GM12864 (cell line): ENCODE measurements at places on chromosomes 1 and 21.

DNA sequence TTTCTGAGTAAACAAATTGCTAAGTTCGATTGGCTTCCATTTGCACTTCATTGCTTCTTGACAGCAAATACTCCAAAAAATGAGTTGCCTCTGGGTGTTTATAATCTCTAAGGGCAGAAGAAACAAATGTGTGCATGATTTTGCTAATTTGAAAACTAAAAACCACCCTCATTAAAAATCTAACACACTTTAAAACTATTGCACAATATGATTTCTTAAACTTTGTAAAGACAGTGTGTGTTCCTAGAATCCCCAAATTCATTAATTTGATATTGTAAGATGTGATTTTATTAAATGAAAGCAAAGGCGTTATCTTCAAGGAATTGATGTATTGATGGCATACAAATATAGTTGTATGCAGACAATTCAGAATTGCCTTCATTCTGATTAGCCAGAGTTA, 350.9 kb downstream of the OLFM3 start:
- no peak for DNase-seq

DNA sequence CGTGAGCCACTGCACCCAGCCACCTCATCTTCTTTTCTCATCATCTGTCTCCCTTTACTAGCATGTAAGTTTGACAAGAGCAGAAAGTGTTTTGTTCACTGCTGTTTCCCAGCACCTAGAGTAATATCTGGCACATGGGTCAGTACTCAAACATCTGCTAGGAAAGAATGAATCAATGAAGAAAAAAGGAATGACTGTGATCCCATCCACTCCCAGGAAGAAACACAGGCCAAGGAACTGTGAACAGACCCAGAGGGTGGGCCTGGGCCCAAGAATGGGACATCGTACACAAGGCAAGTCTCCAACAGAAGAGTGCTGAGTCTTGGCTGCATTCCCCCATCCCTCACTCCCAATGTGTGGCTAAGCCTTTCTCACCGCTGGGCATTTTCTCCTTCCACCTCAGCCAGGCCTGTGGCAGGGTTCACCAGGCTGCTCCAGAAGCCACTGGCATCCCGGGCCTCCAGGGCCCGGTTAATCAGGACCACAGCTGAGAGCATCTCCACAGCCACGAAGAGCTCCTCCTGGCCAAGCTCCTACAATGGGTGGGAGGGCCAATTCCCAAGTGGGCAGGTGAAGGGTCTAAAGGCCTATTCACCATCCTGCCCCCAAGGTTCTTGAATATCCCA, 18.4 kb downstream of the IQGAP3 start:
- no peak for DNase-seq

DNA sequence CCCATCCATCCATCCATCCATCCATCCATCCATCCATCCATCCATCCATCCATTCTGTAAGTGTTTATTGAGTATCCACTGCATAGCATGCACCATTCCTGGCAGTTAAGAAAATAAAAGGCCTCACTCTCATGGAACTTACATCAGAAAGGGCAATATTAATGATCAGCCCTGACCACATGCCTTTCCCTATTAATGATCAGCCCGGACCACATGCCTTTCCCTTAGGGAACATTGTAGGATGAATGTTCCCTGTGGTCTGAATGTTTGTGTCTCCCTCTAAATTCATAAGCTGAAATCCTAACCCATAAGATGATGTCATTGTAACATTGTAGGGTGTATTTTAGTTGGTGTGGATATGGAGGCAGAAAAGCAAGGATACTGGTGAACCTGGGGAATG, 365.8 kb downstream of the KIF26B start:
- DNase-seq, result no peak

DNA sequence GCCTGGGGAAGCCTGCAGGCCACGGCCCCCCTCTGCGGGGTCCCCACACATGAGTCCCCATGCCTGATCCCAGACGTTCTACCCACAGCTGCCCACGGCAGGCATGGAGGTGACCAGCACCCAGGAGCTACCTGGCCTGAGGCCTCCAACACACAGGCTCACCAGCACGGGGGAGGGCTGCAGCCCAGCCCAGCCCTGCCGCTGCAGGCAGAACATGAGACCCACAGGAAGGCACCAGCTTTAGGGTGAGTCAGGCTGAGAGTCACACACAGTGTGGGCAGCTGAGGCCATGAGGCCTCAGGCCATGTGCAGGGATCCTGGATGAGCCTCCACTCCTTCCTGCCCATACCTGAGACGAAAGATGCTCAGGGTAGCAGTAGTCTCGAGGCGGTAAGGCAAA, 121.1 kb downstream of the PSMG1 start:
- DNase-seq, result no peak

DNA sequence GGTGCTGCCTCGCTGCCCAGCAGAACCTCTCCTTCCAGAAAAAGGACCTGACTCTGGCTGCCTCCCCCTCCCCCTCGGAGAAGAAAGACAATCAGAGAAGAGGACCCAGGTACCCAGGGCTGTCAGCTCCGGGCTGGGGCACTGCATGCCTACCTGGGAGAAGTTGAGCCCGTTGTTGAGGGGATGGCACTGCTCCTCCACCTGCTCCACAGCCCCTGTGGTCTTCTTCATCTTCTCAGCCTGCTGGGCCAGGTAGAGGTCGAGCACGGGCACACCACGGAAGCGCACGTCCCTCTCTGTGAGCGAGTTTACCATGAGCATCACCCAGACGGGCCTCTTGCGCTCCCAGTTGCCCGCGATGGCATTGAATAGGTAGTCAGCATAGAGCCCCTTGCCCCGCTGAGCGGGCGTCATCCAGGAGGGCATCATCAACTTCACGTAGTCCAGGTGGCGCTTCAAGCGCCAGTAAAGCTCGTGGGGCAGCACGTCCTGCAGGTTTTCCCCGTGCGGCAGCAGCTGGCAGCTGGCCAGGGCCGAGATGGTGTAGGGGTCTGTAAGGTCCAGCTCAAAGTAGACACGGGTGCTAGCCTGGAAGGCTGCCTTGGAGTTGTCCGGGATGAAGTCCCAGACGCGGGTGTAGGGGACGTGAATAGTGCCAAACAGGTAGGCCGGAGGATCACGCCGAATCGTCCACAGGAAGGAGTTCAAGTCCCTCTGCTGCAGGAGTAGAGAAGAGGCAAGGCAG, 3.1 kb downstream of the TRABD2B start:
- no peak for DNase-seq

- DNase-seq, result no peak
Measured at GRCh38 chr1:167767761-167768160, 46.0 kb downstream of the MPZL1 start.

GRCh38 chr1:200128944-200129879, 101.7 kb downstream of the NR5A2 start:
- DNase-seq, result no peak

GRCh38 chr1:198157847-198158725, 1.3 kb downstream of the NEK7 start:
- DNase-seq, result no peak

DNA sequence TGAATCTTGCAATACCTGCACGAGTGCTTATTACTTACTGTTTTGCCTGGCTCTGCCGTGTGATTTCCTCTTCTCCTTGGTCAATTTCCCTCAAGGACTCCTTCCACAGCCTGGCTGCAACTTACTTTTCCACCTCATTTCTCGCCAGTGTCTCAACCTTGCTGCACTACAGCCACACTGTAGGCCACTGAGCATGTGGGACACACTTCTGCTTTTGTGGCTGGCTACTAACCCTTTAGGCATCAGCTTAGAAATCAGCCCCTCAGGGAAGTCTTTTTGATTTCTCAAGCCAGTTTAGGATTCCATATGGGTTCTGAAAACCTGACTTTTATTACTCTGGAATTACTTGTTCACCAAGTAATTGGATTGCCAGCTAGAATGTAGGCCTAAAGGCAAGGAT, 5.2 kb upstream of the DMRTB1 start:
- DNase-seq, result no peak

DNA sequence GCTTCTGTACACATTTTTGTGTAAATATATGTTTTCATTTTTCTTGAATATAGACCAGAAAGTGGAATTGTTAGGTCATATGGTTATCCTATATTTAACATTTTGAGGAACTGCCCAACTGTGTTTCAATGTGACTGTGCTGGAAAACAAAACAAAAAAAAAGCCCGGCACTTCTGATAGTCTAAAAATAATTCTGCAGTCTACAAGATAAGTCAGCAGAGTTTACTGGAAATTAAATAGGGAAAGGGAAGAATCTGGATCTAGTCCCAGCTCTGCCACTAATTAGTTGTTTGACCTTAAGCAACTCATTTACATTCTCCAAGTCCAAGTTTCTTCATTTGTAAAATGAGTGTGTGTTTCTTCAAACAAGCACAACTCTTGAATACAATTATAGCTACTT, 869.1 kb upstream of the B3GALT2 start:
- no peak for DNase-seq

- no peak for DNase-seq
Measured at GRCh38 chr1:204127597-204128242, 24.1 kb downstream of the ETNK2 start.

DNA sequence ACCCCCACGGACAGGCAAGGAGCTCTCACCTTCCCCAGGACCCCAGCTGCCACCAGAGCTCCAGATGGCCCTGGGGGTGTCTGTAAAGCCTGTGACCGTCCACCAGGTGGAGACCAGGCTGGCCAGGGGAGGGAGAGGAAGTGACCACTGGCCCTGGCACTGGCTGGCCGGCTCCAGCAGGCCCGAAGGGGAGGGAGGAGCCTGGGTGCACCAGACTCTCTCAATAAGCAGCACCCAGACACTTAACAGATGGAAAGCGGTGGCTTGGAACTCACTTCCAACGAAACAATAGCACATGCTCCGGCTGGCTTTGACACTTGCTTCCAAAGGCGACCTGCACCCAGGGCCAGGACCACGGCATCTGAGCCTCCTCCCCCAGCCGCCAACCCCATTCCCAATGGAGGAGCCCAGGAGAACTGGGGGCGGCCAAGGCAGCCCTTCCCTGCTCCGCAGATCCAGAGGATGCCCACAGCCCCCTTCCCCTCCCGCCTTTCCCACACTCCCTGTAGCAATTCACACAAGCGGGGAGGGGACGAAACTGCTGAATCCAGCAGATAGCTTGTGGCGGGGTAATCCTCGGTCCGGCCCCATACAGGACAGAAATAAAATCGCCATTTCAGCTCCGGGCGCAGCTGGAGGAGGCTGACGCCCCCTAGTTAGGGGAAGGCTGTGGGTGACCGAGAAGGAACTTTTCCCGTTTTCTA, 742 bp upstream of the PDE9A start:
- no peak for DNase-seq

GRCh38 chr21:15431053-15431452, 298.7 kb upstream of the USP25 start:
- no peak for DNase-seq

- no peak for DNase-seq
Measured at GRCh38 chr1:110449661-110450651, 993 bp upstream of the PROK1 start.

DNA sequence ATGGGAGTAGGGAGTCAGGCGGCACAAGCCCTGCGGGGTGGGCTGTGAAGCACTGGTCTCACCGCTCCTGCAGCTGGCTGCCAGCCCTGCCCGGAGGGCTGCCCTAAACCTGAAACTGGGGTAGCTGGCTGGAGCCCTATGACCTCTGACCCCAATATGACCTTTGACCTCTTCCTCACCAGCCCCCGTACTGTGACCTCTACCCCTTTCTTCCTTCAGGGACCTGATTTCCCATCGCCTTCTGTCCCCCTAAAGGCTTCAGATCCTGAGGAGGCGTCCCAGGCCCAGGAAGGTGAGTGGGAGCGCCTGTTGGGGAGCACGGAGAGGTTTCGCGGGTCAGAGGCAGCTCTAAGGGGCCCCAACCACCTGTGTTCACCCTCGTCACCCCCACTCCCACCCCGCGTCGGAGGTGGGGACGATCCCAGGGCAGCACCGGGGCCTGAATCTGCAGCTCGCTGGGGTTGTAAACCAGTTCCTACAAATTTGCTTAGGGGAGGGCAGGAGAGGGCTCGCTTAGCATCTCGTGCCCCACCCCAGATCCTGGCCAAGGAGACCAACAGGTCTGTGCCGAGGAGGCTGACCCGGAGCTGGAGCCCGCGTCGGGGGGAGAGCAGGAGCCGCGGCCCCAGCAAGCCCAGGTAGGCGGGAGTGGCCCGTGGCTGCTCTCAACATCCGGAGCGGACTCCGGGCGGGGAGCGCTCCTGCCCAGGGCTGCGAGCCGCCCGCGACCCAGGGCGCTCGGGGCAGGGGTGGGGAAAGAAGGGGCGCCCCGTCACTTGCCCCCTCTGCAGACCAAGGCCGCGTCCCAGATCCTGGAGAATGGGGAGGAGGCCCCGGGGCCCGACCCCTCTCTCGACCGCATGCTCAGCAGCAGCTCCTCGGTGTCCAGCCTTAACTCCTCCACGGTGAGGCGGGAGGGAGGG, 7.3 kb downstream of the SYTL1 start:
- no peak for DNase-seq

GRCh38 chr1:5758000-5758858, 234.0 kb downstream of the NPHP4 start:
- DNase-seq, result no peak

DNA sequence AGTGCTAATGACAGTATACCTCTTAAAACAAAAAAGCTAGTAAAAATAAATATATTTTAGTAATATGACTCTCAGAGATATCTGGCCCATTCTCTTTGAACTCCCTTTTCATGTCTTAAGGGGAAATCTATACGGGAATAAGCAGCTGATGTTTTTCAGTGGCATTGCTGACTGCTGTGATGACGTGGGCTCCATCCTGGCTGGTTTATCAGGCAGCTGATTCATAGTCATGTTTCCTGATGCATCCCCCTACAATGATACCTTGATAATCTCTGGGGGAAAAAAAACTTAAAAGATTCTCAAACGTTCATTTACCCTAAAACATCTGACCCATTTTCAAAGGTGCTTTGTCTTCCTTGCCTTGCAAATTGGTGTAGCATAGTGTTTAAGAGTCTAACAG, 53.8 kb downstream of the ABCA4 start:
- no peak for DNase-seq

GRCh38 chr1:30639881-30640452, 83.4 kb downstream of the MATN1 start:
- no peak for DNase-seq

DNA sequence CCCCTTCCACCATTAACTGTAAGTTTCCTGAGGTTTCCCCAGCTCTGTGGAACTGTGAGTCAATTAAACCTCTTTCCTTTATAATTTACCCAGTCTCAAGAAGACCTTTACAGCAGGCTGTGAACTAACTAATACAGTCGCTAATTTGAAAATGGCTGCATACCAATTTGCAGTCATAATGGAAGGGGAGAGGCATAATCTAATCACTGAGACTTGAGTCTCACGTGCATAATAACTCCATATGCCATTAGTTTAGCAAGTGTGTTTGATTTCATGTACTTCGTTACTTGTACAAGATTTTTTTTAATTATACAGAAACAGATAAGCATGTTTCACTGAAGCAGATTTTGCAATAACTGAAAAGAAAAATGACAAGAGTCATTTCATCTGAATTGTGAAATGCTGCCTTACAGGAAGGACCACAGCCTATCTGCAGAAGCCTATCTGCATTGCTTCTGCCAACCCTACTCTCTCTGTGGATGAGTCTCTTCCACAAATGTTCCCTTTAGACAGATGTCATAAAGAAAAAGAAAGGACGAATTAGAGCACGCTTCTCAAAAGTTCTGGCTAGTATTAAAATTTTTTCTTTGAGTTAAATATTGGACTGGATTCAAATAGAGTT, 99.1 kb downstream of the PTGER3 start:
- DNase-seq, result no peak
